Heart right ventricle (tissue), 16 donors: ENCODE measurements at places on chromosomes 3 and 15.

GRCh38 chr15:77024273-77025082 is 29.6 kb downstream of the PSTPIP1 start:
- DNase-seq = peak; percentile 63

DNA sequence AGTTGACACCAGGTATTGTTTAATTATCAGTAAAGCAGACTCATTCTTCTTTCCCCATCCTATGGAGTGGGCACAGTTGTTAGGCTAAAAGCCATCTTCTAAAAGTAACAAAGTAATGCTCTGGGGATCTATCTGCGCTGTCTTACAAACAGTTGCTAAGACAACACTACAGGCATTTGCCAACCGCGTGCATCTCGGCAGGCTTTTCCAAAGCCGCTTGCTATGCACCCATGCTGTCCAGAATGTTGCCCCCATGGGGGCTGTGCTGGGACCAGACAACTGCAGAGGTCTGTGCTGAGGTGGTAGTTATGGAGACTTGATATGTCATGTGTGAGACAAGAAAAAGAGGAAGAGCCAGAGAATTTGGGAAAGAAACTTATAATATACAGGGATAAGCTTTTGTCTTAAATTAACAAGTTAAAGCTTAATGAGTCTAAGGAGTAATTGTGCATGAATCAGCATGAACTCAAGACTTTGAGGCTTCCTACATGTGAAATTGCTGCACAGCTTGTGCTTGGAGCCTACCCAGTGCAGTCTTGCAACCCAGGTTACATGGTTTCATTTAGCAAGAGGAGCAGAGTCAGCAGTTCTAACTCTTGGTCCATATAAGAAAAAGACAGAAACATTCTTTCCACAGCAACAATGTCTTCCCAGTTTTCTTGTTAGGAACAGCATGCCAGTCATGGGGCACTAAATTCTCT is 38.9 kb upstream of the DCLK3 start:
- no peak for DNase-seq

- DNase-seq = no peak
These were observed 48.8 kb downstream of the WWTR1 start for GRCh38 chr3:149608987-149609386.

- DNase-seq = no peak
These were observed 52.7 kb downstream of the ROPN1B start for GRCh38 chr3:126021702-126022101.

GRCh38 chr15:67116742-67117141 is 51.3 kb downstream of the SMAD3 start:
- no peak for DNase-seq

DNA sequence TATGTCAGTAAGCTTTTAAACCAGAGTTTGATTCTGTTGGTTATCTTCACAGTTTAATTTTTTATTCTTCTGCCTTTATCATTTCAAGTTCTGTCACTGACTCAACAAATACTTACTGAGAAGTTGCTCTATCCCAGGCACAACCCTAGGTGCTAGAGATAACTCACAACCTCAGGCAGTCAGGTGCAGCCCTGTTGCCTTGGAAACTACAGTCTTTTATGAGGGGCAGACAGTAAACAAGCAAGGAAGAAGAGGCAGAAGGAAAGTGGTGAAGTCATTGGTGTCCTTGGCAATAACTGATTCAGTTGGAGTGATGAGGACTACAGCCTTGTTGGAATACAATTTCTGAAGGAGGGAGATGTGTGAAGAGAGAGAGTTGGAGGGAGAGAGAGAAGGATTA is 142.1 kb upstream of the LRTM1 start:
- no peak for DNase-seq

- DNase-seq = no peak
These were observed 999 bp downstream of the INSYN1 start for GRCh38 chr15:73751899-73752805.

- DNase-seq = no peak
These were observed 39.5 kb upstream of the MGA start for GRCh38 chr15:41620536-41621199.

DNA sequence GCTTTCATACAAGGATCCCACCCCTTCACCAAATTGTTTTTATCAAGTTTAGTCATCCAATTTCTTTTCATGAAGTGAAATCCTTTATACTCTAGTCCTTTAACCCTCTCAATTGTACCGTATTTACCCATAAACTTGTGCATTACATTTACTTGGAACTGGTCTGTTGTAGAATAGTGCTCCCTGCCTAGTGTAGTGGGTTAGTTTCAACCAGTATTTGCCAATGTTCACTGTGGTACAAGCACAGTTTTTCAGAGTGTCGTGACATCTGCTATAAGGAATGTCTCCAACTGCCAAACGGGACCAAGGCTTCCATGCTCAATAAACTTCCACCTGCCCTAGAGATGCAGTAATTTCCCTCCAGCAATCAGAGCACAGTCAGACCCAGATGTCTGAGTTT is 211.9 kb downstream of the KCNAB1 start:
- DNase-seq = no peak
